ENCODE measurements at places on chromosomes 7 and 10.

DNA sequence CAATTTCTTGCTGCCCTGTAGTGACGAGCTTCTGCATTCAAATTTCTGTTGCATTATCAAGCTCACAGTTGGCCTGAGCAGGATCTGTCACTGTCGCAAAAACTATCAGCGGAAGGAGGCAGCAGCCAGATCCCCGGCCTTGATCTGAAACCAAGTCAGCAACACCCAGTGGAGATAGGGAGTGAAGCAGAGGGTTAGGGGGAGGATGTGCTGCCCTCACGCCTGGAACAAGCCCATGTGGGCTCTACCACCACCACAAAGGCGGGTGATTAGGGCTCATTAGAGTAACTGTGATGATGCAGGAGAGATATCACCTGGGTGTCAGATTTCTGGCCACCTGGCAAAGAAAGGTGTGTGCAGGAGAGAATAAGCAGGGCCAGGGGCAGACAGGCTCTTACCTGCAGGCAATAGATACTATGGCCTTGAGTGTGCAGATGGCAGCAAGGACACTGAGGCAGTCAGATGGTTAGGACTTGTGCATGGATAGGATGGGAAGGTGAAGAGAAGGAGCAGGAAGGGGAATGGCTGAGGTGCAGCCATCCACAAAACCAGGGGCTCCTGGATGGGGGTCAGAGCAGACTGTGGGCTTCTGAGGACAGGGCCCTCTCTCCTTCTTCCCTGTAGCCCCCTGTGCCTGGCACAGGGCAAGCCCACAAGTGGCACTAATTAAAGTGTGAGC, 417.3 kb downstream of the RPS24 start:
- DNase-seq = peak; percentile 91

GRCh38 chr10:11898372-11899066, 75.4 kb downstream of the PROSER2 start:
- no peak for DNase-seq

DNA sequence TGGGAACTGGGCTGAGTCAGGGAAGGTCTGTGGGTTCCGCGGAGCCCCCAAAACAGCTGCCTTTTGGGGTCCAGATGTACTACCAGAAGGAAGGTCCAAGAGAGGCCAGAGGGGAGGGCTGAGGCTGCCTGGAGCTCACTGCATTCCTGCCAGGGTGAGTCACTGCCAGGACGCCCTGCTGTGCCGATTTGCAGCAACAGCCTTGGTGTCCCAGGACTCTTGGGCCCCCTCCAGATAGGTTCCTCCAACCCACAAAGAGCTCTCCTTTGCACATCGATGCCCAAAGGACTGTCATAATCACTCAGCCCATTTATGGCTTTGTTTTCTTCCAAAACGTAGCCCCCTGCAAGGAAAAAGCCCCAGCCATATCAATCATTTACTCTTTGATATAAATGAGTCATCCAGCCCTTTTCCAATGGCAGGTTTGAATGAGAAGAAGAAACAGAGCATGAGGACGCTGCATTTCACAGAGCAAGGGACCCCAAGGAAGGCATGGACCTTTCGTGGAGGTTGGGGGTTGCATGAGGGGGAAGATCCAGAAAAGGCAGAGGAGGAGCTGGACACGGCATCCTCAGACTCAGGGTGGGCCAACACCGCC, 32.2 kb upstream of the COL13A1 start:
- no peak for DNase-seq

GRCh38 chr7:135956393-135956792, 20.8 kb downstream of the MTPN start:
- no peak for DNase-seq

DNA sequence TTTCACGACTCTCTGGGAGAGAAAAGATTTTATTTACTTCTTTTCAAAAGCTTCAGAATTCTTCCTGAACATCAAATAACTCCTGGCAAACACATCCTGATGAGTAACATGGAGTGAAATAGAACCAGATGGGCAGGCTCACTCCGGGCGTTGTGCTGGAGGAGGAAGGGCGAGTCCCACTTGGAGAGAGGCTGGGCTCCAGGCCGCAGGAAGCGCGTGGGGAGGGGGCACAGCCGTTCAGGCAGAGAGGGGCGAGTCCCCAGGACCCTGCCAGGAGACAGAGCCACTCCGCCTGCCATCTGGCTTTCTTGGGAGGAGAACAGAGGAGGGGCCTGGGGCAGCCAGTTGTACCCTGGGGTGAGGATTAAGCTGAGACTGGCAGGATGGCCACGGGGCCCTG, 265.9 kb upstream of the ZMIZ1 start:
- DNase-seq = peak; percentile 73

DNA sequence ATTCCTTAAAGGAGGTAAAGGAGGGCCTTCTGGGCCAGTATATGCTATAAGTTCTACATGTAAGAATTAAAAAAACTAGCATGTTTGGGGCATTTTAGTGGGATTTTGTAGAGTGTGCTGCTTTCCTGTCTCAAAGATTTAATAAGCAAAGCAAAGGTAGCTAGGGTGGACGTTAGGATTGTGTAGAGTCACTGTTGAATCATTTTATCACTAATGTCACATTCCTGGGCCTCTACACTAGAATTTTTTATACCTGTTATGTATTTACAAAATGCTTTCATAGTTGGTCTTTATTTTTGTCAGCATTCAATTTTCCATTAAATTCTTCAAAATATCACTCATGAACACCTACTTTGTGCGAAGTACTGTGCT, 139.4 kb upstream of the PHYHIPL start:
- no peak for DNase-seq

GRCh38 chr10:125276133-125276532, 115.8 kb upstream of the CTBP2 start:
- DNase-seq = no peak

DNA sequence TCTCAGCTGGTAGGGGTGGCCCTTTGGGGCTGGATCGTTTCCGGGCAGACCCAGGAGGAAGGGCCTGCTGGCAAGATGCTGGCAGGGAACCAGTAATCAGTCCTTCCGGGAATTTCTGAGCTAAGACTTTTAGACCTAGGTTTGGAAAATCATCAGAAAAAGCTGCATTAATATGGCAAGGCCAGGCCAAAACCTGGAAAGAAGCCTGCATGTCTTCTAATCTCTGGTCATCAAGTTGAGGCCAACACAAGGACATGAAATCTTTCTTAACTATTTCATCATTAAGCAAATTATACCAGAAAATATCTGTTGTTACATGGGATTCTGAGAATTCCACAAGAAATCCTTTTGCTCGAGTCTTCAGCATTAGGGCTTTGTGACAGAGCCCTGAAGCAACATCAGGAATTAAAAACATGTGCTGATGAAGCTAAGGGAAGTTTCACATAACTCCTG, 19.9 kb downstream of the CPA1 start:
- no peak for DNase-seq

DNA sequence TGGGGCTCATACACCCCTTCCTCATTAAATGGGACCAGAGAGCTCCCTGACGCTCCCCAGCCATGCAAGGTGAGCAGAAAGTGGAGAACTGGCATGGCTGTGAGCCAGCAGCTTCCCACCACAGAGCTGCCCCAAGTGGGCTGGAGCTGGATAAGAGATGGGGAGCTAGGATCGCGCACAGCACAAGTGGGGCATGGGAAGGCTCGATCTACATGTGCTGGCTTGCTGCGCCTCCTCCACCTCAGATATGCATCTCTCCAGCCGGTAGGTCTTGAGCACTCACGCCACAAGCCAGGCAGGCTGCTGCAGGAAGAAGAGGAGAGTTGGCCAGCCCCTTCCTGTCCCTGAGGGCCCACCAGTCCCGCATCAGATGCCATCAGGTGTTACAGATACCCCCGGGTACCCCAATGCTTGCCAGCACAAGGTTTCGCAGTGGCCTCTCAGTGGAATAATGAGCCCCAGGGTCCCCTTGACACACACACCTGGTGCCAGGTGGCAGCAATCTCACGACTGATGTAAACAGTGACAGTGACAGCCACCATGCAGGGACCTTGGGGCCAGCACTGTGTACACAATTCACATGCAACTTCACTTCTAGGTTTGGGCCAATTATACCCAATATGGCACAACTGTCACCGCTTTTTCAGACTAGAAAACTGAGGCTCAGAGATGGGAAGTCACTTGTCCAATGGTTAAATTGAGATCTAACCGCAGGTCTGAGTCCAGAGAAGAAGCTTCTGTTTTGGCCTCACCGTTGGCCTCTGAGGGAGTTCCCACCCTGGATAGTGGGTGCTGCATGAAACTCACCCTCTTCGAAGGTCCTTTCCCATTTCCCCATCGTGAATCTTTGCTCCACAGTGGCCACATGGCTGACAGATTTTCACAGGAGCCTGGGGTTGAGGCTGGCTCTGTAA, 79.3 kb downstream of the OAT start:
- DNase-seq = peak; percentile 36

GRCh38 chr10:113565364-113565763, 12.5 kb downstream of the HABP2 start:
- DNase-seq = no peak

DNA sequence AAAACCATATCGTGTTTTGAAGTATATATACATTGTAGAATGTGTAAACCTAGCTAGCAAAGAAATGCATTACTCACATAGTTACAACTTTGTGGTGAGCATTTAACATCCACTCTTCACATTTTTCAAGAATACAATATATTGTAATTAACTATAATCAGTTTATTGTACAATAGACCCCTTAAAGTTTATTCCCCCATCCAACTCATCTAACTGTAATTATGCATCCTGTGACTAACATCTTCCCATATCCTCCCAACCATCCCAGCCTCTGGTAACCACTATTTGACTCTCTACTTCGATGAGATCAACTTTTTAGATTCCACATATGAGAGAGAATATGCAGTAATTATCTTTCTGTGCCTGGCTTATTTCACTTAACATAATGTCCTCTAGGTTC, 526.4 kb downstream of the KIF20B start:
- DNase-seq = no peak

DNA sequence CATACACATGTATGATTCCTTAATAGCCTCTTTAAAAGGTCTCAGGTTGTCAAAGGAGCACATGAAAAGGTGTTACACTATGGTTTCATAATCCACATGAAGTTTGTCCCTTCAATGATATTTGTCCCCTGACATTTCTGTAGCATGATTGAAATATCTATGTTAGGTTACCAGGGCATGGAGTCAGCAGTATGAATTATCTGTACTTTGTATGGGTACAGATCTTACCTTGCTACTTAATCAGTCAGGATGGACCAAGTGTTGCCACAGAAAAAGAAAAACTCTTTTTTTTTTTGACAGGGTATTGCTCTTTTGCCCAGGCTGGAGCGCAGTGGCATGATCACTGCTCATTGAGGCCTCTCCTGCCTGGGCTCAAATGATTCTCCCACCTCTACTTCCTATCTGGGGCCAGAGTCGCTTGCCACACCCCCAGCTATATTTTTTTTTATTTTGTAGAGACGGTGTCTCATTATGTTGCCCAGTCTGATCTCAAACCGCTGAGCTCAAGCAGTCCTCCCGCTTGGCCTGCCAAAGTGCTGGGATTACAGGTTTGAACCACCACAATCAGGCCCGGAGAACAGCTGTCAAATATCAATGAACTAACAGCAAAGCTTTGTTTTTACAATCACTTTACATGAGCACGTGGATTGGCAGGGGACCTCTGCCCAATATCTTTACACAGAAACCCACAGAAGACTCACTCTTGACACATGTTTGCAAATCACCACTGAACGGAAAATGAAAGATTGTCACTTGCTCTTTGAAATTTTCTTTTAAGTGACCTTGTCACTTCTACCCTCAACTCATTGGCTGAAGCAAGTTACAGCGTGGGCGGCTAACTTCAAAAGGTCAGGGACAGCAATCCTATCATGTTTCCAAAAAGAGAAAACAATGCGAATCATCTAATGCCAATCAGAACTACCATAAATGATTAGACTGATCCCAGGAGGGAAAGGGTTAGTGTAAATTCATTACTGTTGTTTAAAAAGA, 140.2 kb downstream of the PRKG1 start:
- DNase-seq = no peak

DNA sequence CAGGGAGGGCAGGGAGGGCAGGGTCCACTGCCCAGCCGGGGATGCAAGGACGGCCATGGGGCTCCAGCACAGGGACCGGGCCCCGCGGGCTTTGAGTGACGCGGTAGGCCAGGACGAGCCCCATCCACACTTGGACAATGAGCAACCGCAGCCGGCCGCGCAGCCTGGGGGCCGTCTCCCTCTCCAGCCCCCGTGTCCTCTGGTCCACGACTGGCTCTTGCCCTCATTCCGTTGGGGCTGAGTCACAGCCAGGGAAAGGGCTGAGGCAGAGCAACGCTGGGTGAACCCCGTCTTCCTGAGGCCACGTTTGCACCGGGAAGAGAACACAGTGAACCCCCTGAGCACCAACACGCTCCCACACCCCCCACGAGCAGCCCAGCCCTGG, 23.7 kb downstream of the SHH start:
- DNase-seq = no peak

- no peak for DNase-seq
Observed at GRCh38 chr7:138726288-138726687, 25.1 kb upstream of the SVOPL start.
